ENCODE measurements at places on chromosomes 11 and 22.

DNA sequence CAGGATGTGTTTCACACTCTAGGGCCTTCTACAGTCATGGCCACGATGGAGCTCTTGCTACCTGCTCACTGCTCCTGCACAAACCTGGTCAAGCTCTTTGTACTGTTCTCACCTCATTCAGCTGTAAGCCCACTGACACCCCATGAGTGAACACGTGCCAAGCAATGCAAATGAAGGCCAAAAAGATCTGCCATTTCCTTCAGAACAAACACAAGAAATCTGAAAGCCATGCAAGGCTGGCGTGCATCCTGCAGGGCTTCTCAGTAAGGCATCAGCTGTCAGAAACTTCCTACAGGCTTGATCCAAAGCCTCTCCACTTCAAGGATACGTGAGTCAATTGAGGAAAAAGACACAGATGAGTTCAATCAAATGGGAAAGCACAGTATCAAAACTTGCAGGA is 44.1 kb upstream of the NFRKB start:
- no peak for DNase-seq

DNA sequence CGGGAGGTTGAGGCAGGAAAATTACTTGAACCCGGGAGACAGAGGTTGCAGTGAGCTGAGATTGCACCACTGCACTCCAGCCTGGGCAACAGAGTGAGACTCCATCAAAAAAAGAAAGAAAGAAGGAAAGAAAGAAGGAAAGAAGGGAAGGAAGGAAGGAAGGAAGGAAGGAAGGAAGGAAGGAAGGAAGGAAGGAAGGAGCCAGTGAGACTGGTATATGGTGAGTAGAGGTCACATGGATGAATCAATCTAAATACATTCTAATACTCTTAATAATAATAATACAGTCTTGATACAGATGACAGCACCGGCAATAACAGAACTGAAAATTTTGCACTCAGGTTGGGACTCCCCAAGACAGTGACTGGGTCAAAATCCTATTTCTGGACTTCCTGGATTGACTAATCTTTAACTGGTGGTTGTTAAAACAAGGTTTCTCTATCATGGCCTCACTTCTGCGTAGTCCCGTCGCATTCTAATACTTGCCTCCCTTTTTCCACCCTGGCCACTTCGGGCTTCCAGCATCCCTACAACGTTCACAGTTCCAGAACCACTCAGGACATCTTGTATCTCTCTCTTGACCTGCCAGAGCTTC is 53.5 kb upstream of the EIF3M start:
- DNase-seq: no peak

DNA sequence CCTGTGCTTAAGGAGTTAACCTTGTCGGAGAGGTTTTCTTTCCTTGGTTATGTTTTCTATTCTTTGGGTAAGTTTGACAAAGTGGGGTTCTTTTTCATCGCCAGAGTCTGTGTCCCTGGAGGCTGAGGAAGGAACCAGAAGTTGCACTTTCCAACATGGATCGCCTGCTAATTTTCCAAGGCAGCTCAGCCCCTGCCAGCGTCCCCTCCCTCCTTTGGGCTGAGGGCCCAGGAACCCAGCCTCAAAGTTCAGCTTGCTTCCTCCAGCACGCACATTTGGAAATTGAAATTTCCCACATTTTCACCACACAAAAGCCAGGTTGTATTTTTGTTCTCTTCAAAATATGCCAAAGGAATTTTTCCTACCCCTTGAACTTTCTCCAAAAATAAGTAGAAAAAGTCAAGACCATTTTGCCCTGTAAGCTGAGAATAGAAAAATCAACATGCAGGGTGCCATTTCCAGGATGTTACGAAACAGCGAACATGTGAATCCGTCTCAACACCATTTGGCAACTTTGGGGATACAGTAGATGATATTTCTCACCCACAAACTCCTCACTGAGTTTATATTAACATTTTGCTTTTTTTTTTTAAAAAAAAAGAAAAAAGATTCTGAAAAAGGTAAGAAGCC is 343.5 kb downstream of the TENM4 start:
- no peak for DNase-seq

DNA sequence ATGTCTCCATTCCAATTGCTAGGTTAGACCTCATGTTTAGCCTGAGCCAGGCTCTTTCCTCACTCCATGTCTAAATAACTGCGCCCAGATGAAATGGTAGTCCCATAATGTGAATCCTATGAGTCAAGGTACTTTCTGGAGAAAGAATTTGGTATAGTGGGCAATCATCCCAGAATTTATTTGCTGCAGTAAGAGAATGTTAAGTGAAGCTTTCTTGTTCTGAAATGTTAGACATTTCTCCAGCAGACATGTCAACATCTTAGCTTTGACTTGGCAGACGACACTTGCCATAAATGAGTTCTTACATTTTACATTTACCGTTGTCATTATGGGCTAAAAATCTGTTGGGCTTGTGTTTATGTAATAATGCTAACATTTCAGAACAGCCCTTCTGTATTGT is 165.2 kb downstream of the PGR start:
- DNase-seq: no peak

GRCh38 chr11:134044514-134045284 is 24.2 kb upstream of the JAM3 start:
- DNase-seq: no peak

DNA sequence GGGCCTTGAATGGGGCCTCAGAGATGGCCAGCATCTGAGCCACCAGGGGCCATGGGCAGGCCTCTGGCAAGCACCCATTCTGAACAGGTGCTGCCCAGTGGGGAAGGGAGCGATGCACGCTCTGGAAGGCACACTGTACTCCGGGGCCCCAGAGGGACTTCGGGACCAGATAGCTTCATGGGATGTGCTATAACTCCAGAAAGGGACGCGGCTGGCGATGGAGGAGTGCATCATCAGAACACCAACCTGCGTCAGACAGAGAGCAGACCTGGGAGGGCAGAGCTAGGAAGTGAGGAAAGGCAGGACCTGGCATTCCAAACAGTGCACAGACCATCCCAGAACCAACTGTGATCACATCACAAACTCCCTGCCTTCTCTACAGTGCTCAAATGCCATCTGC is 16.8 kb downstream of the DGCR2 start:
- DNase-seq: no peak

GRCh38 chr11:19631712-19632498 is 80.7 kb upstream of the NAV2 start:
- no peak for DNase-seq

DNA sequence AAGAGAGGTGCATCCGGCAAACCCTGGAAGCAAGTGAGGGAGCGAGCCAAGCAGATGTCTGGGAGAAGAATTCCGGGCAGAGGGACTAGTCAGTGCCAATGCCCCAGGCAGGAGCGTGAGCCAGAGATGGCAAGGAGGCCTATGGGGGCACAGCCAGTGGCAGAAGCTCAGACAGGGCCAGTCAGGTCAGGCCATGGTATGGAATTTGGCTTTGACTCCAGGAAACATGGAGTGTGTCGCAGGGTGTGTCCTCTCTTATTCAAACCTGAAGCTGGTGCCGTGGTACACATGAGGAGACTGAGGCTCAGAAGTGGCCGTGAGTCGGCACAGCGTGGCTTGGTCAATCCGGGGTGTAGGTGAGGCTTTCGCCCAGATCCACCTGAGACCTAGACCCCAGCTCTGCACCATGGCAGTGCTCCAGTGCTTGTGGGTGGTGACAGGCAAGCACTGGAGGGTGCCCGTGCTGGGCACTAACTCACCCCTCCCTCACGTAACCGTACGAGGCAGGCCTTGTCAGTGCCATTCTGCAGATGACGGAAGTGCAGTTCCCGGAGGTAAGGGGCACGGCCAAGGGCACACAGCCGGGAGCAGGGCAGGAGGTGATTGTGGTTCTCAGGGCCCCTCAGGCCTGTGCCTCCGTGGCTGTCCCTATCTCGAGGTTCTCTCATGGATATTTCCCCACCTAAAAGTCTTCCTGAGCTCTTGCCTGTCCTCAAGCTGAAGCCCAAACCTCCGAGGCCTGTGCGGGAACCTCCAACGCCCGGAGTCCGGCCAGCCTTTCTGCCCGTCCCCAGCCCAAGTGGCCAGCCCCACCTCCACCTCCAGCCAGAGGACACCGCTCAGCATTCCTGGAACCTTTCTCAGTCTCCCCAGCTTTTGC is 10.6 kb upstream of the SPI1 start:
- no peak for DNase-seq

DNA sequence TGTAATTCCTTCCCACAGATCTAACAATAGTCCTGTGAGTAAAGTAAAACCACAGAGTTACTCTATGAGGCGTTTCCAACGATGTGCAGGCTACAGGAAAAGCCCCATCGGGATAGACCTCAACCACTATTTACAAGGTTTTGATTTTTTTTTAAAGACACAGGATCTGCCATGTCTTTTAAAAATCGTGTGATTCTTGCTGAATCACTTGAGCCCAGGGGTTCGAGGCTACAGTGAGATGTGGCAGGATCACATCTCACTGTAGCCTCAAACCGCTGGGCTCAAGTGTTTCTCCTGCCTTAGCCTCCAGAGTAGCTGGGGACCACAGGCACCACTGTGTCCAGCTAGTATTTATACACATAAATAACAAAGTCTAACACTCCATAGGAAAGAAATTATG is 7.8 kb downstream of the TAF1D start:
- DNase-seq: no peak

- no peak for DNase-seq
These were observed 734 bp downstream of the SNU13 start for GRCh38 chr22:41687901-41688364.

GRCh38 chr11:110929129-110929528 is 216.9 kb upstream of the ARHGAP20 start:
- DNase-seq: no peak

DNA sequence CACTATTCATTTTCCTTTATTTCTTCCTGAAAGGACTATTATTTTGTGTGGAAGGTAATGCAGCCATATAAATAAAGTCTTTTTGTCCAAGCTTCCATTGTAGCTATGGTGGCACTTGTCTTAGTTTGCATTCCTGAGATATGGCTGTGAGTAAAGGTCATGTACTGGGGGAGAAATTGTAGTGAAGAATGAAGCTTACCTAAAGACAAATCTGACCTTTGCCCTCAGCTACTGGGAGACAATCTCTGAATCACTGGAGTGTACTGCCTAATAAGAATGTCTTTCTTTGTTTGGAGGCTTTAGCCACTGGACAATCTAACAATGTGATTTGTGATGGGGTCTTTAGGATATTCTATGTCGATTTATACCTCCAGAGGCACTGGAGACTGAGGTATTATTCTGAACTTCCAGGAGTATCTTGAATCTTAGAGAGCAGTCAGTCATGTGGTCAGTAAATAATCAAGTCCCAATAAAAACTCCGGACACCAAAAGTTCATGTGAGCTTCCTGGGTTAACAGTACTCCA is 39.7 kb upstream of the OR5AK2 start:
- DNase-seq: no peak

DNA sequence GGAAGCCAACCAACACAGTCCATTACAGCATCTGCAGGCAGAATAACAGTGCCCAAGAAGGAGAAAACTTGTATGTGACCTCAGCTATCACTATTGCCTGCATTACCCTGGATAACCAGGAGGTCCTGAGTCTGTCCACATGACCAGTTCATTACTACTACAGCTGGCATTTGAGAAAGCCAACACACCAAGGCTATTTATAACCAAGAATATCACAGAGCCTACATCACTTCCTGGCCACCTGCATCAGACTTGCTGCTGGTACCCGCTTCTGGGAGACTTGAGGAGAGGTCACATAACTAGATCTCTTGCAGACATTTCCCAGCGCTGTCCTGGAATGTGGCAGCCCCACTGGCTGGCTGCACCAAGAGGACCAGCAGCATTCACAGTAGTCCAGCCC is 11.1 kb upstream of the OR56B4 start:
- DNase-seq: no peak

- no peak for DNase-seq
These were observed 85.8 kb upstream of the NARS2 start for GRCh38 chr11:78660471-78660870.

- DNase-seq: no peak
These were observed 127.9 kb downstream of the WT1 start for GRCh38 chr11:32307471-32307870.

DNA sequence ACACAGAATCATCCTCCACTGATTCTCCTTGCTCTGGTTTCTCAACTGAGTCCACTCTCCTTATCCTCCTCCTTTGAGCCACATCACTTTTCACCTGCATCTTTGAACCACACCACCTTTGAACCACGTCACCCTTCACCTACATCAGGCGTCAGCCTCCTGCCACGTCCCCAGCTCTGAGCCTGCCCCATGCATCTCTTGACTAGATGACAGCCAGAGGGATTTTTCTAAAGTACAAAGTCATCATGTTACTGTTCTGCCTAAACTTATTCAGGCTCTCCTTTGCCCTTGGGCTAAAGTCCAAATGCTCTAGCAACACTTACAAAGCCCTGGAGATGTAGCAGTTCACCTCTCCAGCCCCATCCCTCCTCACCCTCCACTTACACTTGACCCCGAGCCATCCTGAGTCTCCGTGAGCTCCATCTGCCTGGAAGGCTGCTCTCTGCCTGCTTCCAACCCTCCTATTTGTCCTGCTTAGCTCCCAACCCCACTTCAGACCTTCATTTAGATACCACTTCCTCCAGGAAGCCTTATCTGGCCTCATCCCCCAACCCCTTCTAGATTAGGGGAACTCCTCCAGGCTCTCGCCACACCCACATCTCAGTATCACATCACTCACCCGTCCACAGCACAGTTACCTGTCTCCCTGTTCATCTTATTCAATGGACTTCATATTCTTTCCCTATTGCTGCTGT is 3.7 kb upstream of the MS4A10 start:
- no peak for DNase-seq

DNA sequence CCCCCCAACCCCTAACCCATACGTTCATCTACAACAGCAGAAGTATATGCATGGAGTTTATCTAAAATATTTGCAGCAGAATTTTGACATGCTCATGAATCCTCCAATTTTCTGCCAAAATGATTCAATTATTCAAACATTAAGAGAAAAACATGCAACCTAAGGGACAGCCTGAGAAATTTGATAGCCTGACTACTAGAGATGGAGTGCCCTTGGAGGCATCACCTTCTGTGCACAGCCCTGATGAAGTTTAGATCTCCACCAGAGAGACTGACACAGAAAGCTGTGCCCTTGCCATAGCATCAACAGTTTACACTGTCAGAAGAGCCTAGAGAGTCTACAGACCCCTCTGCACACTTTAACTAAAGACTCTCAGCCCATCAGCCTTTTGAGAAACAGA is 217.7 kb downstream of the LUZP2 start:
- no peak for DNase-seq

GRCh38 chr11:69193151-69193550 is 37.4 kb downstream of the SMIM38 start:
- DNase-seq: no peak

GRCh38 chr22:31909977-31910376 is 34.4 kb upstream of the YWHAH start:
- no peak for DNase-seq

DNA sequence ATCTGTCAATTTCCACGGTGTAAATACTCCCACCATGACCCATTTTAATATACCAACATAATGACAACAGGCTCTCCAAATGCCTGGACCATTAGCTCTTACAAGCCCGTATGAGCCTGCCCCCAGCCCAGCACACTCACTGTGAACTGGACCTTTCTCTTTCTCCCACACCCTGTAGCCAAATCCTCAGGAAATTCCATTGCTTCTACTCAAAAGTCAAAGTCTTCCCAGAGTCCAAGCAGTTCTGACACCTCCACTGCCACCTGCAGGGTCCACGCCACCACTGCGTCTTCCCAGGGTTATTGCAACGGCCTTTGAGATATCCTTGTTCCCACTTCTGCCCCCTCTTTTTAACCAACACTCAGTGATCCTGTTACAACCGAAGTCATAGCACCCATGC is 110.1 kb upstream of the ASPHD2 start:
- no peak for DNase-seq

- no peak for DNase-seq
These were observed 21.2 kb downstream of the PDGFD start for GRCh38 chr11:104142698-104143097.

GRCh38 chr11:32438346-32438865 is 3.1 kb upstream of the WT1 start:
- DNase-seq: no peak
